ENCODE measurements at places on chromosomes 6 and 20. TPM values are rescaled to one million over a fixed set of nuclear protein-coding genes. Genes with fewer than 3 reads are reported as not detected.

The MAS1 gene
- 0.02 TPM for total RNA-seq

The CITED2 gene
- total RNA-seq, result 40.3 TPM

GRCh38 chr6:30554962-30555815 lies 1.1 kb downstream of the GNL1 start:
- DNase-seq, result peak; percentile 34

GRCh38 chr6:42326248-42326647 lies 108.6 kb upstream of the MRPS10 start:
- DNase-seq, result no peak

DNA sequence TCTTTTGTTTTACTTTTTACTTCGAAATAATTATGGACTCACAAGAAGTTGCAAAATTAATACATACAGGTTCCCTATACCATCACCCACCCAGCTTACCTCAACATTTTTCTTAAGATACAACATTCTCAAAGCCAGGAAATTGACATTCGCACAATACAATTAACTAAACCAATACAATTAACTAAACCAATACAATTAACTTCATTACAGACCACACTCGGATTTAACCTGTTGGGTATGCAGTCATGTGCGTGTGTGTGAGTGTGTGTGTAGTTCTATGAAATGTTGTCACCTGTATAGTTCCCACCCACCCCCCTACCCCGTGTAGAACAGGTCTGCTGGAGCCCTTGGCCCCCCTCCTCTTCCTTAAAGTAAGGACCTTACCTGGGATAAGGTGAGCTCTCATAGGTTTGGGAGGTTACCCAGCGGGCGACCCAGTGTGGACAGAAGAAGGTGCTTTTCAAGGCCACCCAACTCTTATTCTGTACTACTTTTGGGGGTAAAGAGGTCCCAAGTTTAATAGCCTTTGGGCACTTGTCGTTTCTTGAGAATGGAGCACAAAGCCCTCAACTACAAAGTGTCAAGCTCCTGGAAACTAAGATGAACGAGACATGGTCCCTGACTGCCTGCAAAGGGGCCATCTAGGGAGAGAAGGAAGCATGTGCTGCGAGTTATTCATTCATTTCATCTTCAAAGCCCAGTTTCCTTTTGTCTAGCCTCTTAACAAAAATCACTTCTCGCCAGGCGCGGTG lies 544 bp upstream of the STK38 start:
- no peak for DNase-seq

Data from activated naive CD4-positive, alpha-beta T cell treated with anti-CD3 and anti-CD28 coated beads, Interleukin-2, amount 50 U/mL, for 72 hours (primary cell).